Neuronal stem cell (in vitro differentiated cells): ENCODE measurements at places on chromosomes 11 and 22.

DNA sequence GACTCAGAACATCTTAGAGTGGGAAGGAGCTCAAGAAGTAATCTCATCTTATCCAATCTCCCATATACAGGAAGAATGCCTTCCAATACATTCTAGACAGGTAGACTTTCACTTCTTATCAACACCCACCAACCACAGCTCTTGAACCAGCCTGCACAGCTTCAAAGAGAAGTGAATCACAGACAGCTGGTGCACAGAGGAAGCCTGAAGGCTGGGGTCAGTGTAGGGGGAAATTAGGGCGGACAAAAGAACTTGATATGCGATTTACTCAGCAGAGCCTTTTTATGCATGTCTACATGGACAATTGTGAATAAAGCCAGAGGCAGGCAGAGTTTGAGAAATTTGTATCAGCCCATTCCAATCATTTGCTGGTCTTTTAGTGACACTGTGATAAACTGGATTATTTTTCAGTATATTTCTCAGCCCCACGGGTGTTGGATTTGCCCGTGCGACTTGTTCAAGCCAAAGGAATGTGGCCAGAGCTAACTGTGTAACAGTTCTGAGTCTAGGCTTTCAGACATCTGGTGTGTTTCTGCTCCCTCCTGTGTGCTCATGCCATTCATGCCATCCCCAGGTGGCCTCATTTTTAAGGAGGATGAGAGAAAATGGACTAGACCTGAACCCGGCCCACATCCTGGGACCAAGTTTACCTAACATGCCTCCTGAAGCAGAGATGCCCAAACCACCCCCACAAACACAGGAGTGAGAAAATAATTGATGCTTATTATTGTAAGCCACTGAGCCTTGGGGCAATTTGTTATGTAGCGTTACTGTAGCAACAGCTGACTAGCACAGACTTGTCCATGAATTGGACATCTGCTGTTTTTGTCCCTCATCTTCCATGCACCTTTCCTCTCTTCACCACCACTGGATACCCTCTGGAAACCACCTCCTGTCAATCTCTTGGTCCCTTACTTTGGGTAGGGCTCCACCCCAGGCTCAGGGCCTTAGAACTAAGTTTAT, 137.5 kb upstream of the HSD17B12 start:
- DNase-seq = no peak

- no peak for DNase-seq
Measured at GRCh38 chr11:96863520-96863919, 473.7 kb downstream of the JRKL start.

DNA sequence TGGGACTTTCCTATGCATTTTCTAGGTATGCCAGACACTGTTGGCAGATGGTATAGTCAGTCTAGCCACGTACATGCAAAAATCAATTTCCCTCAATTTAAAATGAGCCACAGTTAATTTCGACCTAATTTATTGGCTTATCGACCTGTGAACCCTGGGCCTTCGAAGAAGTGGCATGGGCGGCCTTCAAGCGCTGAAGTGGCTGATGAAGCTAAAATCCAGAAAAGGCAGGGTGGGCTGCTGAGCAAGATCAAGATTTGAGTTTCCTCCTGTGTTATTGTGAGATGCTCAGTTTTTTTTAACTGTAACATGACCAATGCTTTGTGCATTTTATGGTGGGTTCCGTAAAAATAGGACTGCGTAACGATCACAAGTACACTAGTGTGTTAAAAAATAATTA, 5.8 kb upstream of the SORL1-AS1 start:
- no peak for DNase-seq

- DNase-seq = no peak
Measured at GRCh38 chr22:37559901-37560607, at the start of gene CDC42EP1. Gene CDC42EP1, plus strand, starts transcription at chr22:37560480. Its CDS starts 5,870 bp downstream, at chr22:37566350.

DNA sequence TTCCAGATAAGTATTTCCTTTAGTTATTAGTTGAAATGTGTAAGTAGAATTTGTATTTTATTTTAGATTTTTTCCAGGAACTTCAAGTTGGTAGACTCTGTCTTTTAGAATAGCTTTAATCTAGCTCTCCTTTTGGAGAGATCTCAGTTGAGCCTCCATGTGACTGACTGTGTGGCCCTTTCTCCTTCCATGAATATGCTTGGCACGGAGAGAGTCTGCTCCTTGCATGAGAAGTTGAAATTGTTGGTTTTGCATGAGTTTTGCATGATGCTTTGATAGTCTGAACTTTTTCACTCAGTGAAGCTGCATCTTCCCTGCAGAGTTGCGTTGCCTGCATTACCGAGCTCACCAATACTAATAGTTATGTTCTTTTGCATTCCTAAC, 32.8 kb upstream of the CTTN start:
- DNase-seq = no peak

DNA sequence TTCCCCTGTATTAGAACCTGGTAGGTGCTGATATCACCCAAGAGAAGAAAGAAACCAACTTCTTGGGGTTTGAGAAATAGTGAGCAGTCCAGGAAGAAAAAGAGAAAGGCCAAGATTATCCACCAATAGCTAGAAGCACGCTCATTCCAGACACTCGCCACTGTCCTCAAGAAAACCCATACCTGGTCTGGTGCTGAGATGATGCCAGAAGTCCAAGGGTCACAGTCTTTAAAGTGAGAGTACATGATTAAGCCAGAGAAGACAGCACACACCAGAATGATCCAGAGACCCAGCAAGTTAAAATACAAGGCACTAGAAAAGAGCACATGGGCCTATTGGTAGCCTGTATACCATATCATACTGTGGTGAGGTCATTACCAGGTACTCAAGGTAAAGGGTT, 23.6 kb downstream of the SLC5A12 start:
- no peak for DNase-seq

DNA sequence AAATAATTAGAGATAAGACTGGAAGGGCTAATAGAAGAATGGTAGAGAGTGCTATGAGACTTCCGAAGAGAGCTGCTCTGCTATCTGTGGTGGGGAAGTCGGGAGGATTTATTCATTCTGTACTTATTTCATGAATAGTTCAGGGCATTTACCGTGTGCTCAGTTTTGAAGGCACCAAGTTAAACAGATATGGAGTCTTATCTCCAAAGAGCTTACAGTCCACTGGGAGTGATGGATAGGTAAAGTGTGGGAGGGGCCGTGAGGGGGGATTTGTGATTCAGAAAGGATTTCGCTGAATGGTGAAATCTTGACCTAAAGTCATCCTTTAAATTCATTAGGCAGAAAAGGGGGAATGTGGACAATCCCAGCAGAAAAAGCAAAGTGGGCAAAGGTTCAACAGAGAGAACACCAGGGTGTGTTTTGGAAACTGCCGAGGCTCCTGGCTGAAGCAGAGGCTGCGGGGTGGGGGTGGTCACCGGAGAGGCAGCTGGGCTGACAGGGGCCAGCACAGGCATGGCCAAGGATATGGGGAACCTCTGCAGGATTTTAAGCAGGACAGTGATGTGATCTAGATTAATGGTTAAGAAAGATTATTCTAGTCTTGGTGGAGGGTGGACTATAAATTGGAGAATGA, 91.2 kb downstream of the UBASH3B start:
- no peak for DNase-seq

DNA sequence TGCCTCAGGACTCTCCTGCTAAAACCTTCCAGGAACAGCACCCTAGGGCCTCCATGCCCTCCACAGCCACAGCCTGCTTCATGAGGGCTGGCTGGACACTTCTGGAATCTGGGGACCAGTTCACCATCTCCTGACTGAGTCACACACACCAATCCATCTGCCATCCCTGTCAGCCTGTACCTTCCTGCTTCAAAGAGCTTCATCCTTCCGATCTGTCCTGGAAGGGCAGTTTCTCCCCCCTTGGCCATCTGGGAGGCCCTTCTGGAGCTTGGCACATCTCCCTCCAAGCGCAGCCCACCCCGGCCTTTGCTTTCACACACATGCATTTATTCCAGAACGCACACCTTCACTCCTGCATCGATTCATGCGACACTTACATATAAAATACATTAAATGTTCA, 13.0 kb downstream of the APBB1 start:
- no peak for DNase-seq

GRCh38 chr11:133531971-133532651, at the start of gene OPCML:
Gene OPCML, minus strand, starts transcription at chr11:133532501.
- DNase-seq = no peak

- DNase-seq = no peak
Measured at GRCh38 chr11:44623731-44624491, 58.4 kb downstream of the CD82 start.

DNA sequence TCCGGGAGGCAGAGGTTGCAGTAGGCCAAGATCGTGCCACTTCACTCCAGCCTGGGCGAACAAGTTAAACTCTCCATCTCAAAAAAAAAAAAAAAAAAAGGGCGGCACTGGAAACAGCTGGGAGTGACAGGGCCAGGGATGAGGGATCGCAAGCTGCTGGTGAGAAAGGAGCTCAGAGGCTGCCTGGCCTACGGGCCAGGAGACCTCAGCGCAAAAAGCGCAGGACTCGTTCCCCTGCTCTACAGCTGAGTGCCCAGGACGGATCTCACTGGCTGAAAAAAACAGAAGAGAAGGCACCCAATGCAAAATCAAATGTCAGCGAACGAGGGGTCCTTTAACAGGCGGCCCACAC, 650 bp upstream of the NUP50 start:
- no peak for DNase-seq

DNA sequence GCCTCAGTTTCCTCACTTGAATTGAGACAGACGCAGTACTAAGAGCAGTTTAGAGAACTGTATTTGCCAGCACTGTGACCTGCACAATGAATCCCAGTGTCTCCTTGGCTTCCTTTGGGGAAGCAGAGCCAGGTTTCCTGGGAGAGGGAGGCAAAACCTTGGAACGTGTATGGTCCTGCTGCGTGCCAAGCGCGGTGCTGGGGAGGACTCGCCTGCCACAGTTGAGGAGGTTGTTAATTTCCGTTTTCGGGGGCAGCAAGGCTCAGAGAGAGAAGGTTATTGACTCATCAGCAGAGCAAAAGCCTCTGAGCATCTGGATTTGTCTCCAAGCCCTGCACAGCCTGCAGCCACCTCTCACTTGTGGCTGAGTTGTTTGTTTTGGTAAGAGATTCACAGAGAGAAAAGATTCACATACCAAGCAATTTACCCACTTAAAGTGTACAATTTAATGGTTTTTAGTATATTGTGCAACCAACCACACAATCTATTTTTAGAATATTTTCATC, 10.8 kb downstream of the SYT12 start:
- DNase-seq = no peak
